ENCODE measurements at places on chromosomes 11 and 22.

DNA sequence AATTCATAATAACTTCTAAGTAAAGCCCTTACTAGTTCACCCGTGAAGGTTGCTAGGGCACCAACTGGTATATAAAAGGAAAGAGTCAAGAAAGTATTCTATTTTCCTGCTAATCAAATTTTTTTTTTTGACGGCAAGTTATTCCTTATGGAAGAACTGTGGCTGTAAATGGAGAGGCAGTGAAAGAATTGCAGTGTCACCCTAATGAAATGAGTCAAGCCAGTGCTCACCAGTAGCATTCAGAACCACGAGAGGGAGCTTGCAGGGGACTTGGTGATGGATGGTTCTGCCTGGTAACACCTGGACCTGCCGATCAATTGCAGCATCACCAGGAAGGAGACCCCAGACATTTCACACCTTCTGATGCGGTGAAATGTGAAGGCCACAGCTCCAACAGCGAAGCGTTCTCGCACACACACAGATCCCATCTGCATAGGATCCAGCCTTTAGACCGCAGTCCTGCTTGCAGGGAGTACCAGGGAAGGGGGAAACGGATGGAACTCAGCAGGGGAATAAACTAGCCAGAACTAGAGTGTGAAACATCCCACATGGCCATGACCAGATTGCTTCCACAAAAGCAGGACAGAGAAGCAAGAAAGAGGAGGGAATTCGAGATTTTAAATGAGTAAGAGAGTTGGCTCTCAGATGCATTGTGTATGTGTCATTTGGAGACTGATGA lies 326.2 kb downstream of the TBC1D22A start:
- no peak for DNase-seq

- no peak for DNase-seq
Measured at GRCh38 chr11:77109236-77110019, 6.8 kb downstream of the OMP start.

- no peak for DNase-seq
Measured at GRCh38 chr11:65059959-65060824, 1.8 kb upstream of the NAALADL1 start.

- no peak for DNase-seq
Measured at GRCh38 chr11:122672892-122673291, 17.4 kb downstream of the UBASH3B start.

DNA sequence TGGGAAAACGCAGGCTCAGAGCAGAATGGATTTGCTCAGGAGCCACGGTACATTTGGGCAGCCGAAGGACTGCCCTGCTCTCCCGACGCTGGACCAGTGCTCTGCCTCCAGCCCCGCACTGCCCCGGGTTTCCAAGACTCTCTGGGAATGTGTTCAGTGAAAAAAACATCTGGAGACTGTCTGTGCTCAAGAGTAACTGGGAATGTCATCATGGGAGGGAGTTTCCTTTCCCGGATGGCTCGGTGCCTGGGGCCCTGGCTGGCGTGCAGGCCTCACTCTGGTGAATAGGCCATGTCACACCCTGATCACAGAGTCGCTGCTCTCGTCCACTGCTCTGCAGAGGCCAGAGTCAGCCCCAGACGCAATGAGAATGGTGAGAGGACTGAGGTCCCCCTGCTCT lies 9.8 kb upstream of the APOL6 start:
- no peak for DNase-seq

DNA sequence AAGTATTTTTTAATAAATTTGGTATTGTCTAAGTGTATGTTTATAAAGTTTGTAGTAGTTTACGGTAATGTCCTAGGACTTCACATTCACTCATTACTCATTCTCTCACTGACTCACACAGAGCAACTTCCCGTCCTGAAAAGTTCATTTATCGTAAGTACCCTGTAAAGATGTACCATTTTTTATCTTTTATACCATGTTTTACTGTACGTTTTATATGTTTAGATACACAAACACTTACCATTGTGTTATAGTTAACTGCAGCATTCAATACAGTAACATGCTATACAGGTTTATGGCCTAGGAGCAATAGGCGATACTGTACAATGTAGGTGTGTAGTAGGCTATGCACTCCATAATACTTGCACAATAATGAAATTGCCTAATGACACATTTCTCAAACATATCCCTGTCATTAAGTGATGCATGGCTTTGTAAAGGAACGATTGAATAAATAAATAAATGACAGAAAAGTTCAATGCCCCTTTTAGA lies 12.5 kb upstream of the CARD18 start:
- no peak for DNase-seq

GRCh38 chr11:58024601-58025091 lies 965 bp downstream of the OR9Q1 start:
- DNase-seq: no peak

DNA sequence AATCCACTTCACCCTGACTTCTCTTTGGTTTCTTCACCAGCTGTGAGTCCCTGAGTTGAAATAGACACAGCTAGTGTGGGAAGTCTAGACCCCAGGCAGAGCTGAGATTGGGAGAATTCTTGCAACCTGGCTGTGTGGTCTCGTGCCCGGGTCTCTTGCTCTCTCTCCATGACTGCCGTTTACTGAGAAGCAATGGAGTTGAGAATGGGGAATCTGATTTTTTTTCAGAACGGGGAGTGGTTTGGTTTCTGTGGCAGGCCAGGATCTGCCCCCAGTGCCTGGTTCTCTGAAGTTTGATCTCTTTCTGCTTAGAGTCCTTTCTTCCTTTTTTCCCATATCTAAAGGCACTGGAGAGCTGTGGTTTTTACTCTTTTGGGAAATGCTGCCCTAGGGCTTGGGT lies 1.5 kb downstream of the SIDT2 start:
- DNase-seq: no peak

DNA sequence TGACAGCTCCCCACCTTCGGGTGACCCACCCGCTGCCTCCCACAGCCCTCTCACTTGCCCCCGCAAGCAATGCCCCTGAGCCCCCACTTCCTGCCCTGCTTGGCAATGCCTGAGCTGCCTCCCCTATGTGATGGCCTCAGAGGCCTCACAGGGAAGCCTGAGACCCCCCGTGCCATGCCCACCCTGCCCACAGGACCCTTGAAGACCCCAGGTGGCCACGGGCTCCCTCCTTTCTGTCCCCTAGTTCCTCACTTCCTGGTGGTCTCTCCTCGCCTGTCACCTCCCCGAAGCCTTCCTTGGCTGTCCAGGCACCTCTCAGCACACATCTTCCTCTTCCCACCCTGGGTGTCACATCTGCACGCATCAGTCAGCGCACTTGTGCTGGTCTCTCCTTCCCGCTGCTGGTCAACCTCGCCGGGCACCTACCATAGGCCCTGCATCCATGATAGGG lies 90.5 kb downstream of the BRD1 start:
- DNase-seq: no peak

- no peak for DNase-seq
Measured at GRCh38 chr11:65790902-65791650, 4.2 kb downstream of the OVOL1 start.

- DNase-seq: no peak
Measured at GRCh38 chr22:23179381-23180299, 669 bp upstream of the BCR start.

DNA sequence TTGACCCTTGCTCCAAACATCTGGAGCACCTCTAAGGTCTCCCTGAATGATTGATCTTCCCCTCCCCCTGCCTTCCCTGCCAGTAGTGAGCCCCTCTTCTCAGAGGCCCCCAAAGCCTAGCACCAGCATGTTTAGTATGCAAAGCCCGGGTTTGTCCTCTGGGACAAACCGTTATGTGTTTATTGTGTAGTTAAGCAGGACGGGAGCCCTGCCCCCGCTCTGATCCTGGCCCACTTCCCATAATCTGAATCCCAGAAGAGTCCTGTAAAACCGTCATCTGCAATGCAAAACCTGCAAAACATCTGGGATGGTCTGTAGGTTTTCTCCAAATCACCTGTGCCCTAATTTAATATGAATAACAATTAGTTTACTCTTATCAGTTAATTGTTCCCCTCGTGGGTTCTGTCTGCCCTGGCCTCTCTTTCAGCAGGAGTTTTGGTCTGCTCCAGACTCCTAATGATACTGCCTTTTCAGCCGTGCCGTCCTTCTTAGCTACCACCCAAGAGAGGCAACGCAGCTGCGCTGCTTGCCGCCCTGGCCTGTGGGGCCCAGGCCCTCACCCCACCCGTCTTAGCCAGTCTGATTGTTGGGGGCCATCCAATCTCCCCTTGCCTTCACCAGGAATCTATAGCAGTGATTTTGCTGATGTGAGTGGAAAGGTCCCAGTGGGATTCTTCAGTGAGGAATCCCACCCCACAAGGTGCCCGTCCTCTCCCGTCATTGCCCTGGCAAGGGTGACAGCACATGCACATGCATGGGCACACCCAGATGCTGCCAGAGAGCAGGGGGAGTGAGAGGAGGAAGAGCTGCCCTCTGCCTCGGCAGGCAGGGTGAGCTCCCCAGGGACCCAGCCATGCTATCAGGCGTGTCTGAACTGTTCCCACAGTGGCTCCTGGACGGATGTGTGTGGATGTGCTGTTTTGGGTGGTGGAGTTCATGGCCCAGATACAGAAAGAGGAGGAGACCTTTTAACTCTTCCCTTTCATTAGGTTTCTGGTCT lies 3.0 kb upstream of the B3GAT1 start:
- DNase-seq: no peak

All from stimulated activated CD8-positive, alpha-beta memory T cell treated with anti-CD3 and anti-CD28 coated beads, Interleukin-2, amount 100 ng/mL, for 48 hours (primary cell).